ENCODE measurements at places on chromosomes 2 and 18.

- peak; percentile 76 for DNase-seq
These were observed 35.0 kb upstream of the LRP1B start for GRCh38 chr2:142165790-142166189.

DNA sequence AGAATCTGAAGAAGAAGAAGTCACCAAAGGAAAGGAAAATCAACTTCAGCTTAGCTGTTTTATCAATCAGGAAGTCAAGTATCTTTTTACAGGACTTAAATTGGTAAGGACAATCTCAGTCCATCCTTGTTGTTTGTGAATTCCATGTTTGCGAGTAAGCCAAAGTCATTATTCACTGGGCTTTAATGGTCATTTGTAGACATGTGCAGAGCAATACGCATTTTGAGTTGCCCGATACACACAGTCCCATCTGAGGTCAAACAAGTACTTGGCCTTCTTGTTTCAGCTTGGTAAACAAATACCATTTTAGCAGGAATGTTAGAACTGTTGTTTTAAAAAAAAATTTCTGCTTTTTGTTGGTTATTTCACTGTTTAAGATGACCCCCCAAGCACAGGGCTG lies 40.9 kb downstream of the USP14 start:
- DNase-seq = no peak

GRCh38 chr2:236875906-236876505 lies 209.7 kb upstream of the COPS8 start:
- no peak for DNase-seq

DNA sequence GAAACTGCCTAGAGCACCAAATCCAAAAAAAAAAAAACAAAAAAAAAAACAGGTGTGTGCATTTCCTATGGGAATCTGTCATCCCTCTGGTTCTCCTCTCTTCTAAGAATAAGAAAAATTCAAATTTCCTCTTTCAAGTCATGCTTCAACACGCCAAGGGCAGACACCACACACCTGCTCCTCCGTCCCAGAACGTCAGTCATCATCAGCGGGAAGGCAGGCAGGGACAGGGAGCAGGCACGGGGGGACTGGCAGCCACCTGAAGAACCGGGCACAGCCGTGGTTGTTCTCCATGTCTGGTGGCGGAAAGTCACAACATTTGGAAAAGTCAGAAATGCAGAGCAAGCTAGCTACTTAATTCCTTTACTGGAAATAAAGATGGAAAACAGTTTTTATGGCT lies 214.8 kb downstream of the IKZF2 start:
- no peak for DNase-seq

- DNase-seq = no peak
These were observed 363.4 kb upstream of the GCFC2 start for GRCh38 chr2:76073992-76074604.

DNA sequence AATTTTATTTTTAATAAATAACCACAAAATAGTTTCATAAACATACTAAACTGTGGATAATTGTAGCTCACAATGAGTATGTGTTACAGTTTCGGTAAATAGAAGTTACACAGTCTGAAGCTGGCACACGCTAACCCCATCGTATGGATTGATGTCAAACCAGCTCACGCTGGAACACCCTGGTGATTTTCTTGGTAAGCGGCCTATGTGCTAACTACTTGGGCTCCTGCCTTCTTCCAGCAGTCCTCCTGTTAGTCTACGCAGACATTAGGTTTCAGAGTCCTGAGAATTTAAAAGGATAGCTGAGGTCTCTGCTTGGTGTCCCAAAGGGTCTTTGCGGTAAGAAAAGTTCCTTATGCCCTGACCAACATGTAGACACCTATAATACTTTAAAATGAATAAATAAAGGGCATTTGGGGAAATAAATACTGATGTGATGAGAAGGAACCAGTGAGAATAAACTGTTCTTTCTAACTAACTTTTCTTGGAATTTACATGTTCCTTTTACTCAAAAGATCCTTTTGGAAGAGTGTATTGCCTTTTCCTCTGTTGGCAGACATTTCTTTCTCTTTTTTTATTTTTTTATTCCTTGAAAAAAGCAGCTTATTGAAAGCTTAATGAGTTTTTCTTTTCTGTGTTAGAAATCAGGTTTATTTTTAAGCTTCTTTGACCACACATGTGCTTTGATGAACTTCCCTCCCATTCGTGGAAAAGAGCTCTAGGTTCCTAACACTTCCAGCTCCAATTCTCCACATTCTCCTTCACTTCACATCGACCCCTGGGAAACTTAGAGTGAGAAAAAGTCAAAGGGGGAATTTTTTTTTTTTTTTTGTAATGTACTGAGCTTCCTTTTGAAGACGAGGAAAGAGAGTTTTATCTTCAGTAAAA lies 322.2 kb downstream of the IRS1 start:
- no peak for DNase-seq

GRCh38 chr2:149005471-149006077 lies 32.9 kb upstream of the LYPD6B start:
- DNase-seq = peak; percentile 24

DNA sequence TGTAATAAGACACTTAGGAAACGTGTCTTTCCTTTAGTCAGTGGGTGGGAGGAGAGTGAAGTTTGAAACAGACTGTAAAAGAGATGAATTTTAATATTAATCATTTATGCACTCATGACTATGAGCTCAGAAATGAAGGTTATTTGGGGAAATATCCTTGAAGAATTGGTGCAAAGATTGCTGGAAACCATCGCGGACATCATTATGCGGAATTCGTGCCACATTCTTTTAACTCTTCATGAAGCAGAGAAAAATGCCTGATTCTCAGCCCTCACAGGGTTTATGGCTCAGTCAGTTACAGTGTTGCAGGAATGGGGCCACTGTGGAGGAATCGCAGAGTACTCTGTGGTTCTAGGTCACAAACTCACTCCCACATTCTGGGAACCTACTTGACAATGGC lies 109.7 kb downstream of the RGPD3 start:
- DNase-seq = peak; percentile 72

GRCh38 chr18:68427951-68428401 lies 286.9 kb downstream of the TMX3 start:
- peak; percentile 81 for DNase-seq

DNA sequence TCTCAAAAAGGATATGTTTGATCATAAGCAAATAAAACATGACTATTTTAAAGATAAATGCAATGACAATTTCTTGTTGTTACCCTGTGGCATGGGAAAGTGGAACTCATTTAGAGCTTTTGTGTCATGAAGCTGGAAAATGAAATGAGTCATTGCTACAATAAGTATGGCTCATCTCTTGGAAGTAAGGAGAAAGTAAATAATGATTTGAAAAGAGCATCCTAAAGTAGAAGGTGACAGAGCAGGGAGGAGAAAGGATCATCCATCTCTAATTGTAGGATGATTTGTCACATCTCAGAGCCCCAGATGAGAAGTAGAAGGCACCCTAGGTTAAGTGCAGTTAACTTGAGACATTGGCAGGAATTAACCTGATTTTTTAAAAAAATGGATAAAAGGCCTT lies 200.5 kb downstream of the CPS1 start:
- DNase-seq = no peak

DNA sequence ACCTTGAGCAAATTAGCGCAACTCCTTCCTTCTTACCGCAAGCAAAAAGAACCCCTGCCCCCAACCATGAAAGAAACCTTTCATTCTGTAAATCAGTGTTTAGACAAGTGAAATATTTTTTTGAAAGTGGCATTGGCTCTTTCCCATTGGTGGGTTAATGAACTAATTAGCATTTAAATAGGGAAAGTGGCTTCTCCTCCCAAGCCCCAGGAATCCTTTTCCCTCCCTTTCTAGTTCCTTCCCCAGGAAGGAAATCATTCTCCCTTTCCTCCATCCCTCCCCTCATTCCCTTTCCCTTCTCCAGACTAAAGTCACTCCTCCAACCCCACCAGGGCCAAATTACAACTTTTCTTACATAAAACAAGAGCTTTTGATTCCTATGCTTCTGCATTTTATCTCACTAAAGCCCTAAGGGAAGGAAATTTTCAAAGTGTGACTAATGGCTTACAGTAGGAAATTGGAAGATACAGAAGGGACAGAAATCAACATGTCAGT lies 22.9 kb upstream of the TYMS start:
- DNase-seq = peak; percentile 25
